CD4-positive, alpha-beta T cell treated with Interleukin-17A for 4 hours (primary cell): ENCODE measurements at places on chromosomes 7 and 10.

DNA sequence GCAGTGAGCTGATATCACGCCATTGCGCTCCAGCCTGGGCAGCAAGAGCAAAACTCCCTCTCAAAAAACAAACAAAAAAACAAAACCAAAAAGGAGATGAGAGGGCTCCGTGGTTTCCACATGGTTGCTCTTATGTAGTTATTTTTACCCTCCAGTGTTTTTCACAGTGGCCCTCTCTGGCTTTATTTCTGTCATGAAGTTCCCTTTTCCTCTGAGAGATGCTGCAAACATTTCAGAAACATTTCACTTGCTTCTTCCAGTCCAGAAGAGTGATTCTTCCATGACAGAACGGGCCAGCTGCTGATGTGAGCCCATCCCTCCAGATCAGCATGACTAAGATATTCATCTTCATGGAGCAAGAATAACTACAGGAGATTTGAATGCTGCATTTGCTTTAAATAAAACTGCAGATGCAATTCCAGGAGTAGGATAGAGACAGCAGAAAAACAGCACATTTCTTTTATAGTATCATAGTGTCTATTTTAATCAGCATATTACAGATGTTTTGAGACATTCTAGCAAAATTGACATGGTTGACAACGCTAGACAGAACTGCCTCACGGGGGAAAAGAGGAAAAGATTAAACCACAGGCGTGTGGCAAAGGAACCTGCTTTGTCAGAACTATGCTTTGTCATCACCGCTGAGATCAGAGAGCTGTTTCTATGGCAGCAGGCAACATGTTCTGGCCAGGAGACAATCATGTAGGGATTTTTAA is 40.3 kb downstream of the NRCAM start:
- DNase-seq: no peak

DNA sequence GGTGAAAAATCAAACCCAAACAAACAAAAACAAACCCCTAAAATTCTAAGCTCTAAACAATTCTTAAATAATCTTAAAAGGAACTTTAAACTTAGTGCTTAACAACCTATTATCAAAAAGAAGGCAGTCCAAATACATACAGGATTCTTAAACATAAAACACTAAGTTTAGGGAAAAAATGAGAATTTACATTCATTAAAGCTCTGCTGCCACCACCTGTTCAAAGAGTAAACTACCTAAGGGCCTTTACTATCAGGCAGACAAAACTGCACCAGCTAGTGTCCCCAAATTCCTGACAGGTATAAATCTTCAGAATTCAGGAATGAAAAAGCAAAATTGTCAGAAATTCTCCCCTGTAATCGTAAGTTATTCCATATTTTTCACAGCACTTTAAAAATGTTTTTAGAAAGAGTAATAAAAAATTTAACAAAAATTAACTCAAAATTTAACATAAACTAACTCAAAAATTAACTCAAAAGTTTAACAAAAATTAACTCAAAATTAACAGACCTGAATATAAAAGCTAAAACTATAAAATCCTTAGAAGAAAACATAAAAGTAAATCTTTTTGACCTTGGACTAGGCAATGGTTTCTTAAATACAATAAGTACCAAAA is 55.1 kb downstream of the PDZD8 start:
- DNase-seq: peak; percentile 9

DNA sequence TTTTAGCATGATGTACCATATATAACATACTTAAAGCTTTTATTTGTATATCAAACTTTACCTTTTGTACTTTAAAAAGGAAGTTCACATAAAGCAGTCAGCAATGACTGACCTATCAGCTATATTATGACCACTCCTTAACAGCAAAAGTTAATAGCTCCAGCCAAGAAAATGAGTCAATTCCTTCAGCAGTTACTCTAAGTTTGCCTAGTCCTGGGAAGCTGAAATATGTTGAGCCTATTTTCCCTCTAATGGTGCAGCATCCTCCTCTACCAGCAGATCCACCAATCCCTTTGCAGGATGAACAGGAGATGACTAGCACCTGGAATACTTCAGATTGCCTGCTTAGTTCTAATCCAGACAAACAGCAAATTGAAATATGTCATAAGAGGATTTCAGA is 64.2 kb downstream of the CUL2 start:
- DNase-seq: no peak

- no peak for DNase-seq
Measured at GRCh38 chr7:134504660-134505164, 22.7 kb upstream of the AKR1B10 start.

GRCh38 chr10:128191847-128192246 is 65.6 kb upstream of the MKI67 start:
- DNase-seq: no peak

DNA sequence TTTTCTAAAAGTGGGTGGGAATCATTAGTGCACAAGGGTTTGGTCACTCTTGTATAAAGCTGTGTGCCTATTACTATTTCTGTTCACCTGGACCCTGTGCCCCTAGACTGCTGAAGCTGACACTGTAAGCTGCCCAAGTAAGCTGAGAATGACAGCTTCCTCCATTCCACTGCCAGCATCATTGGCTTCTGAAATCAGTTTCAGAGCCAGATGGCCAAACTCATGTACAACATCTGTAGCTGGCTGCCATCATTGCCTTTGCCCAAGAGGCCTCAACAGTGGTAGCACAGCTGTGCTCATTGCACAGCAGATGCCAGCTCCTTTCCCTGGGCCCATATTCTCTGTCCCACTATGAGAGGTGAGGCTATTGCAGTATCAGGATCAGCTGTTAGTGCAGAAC is 165.7 kb downstream of the CPEB3 start:
- no peak for DNase-seq

DNA sequence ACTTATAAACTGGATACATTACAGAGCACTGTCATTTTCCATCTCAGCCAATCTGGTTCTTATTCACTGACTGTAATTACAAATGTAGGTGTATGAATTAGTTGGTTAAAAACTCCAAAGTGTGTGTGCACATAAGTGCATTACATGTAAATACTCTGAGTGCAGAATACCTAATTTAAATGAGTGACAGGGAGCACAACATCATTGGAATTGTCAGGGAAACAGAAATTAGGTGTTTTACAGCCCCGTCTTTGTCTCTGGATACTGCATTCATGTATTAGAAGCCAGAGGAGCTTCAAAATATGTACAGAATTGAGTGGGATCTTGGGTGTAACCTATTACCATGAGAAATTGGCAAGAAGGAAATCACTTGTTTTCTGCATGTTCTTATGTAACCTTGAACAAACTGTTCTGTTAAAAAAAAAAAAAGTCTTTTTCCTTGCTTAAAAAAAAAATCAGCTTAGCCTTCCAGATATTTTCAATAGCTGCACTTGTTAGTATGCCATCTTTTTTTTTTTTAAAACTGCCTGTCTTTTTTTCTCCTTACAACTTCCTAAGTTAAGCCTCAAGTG is 31.1 kb downstream of the CELF2 start:
- no peak for DNase-seq

DNA sequence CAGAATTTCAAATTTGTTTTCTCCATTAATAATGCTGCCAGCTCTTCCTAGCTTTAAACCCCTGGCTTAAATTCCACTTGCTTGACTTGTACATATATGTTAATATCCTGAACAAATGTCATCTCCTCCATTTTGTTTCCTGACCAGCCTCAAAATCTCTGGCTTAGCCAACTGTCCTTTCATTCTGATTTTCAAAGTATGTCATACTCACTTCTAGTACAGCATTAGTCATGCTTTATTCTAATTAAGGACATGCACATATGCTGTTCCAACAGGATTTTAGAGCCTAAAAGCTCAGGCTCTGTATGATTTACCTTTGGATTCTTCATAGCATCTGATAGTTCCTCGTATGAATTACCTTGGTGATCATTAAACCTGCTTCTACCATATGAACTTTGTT is 158.3 kb downstream of the ZNF438 start:
- DNase-seq: no peak

DNA sequence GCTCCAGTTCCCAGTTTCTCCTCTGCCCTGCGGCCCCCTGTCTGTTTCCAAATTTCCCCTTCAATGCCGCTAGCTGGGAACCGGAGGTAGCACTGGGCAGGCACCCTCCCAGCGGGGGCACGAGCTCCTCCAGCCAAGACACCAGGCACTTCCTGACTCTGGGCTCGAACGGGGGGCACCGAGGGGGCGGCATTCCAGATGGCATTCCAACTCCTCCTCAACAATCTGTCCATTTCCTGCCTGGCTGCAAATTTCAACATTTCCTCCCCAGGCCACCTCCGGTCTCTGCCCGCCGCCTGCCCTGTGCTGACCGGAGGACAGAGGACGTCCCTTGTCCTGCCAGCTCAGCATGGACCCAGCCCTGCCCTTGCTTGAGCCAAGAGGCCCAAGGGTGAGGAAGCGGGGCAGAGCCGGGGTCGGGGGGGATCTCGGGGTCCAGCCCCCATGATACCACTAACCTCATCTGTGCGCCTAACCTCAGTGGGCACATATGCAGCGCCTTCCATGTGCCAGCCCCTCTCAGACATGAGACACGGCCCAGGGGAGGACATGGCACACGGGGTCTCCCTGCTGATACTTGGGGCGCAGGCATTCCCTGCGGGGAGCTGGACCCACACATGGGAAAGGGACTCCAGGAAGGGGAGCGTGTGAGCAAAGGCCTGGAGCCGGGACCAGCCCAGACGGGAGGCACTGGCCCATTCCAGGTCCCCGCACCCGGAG is 58.0 kb downstream of the PDGFA start:
- no peak for DNase-seq

- DNase-seq: no peak
Measured at GRCh38 chr7:97623333-97623732, 108.6 kb upstream of the TAC1 start.

DNA sequence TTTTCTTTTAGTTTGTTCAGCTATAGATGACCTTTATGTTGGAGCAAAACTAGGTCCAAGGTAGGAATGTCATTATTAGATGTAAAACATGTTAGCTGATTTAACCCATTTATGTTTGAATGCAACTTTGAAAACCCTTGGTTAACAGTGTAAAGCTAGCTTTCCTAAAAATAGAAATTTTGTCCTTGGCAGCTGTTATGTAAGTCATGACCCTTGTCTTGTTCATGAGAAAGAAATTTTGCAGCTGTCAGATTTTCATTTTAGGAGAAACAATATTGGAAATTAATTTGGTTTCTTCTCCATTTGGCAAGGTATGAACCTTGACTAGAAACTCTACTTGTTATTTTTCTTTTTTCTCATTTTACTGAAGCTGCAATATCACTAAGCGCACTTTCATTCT is 23.9 kb upstream of the CCAR1 start:
- DNase-seq: no peak

- no peak for DNase-seq
Measured at GRCh38 chr7:152624228-152624627, 51.7 kb downstream of the XRCC2 start.

GRCh38 chr10:46245381-46245900 is 41.4 kb upstream of the ANTXRL start:
- DNase-seq: no peak

DNA sequence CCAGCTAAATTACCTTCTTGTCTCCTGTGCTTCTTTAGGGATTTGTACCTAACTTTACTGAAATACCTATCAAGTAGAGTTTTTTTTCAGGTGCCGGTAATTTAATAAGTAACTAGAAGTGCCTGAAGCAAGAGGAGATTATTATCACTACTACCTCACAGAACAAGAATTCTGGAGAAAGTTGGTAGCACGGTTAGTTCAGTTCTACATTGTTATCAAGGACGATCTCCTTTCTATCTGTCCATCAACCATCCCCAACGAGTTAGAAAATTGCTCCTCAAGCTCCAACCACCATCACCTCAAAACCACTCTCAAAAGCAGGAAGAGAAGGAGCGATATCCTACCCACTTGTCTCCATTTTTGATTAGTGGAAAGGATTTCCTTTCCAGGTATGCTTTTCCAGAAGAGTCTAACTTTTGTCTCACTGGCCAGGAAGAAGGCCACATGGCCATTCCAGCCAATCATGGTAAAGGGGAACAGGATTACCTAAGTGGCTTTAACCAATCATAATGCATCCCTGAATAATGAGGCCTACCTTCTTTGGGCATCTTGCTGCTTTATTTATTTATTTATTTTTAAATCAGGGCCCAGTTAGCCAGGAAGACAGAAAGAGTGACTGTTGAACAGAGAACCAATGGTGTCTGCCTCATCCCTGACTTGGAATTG is 265.2 kb downstream of the SNX13 start:
- no peak for DNase-seq

- no peak for DNase-seq
Measured at GRCh38 chr7:80362010-80362618, 149.8 kb downstream of the GNAT3 start.

DNA sequence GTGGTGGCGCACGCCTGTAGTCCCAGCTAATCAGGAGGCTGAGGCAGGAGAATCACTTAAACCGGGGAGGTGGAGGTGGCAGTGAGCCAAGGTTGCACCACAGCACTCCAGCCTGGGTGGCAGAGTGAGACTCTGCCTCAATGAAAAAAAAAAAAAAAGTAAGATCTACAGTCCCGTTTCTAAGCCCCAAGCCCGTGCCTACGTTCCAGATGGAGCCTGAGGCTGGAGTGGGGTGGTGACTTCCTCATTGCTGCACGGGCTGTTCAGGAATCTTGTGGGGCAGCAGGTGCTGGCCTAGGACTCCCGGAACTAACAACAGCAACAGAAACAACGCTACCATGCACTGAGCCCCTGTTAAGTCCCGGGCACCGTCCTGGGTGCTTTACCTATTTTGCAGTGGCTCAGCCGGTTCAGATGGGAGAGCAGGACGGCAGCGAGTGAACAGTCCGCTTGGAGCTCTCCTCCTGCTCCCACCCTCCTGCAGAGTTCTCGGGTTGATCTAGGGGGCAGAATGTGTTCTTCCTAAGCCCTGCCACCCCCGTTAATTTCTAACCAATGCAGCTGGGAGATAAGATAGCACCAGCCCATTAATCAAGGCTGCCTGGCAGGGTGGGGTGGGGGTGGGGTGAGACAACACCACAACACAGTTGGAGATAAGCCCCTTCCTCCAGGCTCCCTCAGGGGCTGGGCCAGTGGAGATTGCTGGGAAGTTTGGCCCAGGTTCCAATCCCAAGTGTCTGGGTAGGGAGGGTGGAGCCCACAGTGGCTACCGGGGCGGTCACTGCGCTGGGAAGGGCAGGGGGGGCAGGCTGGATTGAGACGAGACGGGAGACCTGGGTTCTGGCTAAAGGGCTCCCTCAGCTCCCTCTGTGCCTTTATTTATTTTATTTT is 17.0 kb upstream of the SFRP5 start:
- no peak for DNase-seq

DNA sequence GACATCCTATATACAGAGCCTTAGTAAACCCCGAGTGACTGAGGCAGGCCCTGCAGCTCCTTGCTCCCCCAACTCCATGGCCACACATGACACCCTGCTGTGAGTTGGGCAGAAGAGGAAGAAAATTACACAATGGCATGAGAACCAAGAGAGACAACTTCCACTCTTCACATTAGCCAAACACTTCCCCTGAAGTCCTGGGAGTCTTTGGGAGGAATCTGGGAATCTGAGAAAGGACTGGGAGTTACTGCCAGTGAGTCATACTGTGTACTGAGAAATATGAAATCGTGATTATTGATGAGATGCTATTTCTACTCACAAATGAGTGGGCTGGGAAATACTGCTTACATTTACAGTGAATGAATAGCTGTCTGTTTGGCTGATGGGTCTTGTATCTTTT is 116.6 kb downstream of the SPAG6 start:
- DNase-seq: no peak

- no peak for DNase-seq
Measured at GRCh38 chr7:112089551-112089950, 116.6 kb downstream of the DOCK4 start.
